ENCODE measurements at places on chromosomes 4 and X.

DNA sequence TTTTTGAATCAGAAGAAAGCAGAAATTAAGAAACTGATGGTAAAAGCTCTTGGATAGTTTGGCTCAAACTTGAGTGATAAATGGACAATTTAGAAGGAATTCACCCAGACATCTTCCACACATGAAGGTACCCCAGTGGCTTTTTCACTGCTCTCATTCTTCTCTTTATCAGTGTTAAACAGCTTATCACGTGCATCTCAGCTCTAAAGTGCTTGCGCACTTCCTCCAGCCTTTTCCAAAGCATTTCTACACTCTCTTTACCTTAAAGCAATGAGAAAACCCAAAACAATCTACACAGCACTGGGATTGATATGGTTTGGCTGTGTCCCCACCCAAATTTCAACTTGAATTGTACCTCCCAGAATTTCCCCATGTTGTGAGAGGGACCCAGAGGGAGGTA, 509.1 kb upstream of the FAT1 start:
- no peaks in the 10 kb centered on the region for H3K36me3 ChIP-seq
- H3K27ac ChIP-seq = no peak overlapping the region
- H3K4me3 ChIP-seq = no peak overlapping the region
- H3K4me1 ChIP-seq = no peaks in the 10 kb centered on the region
- H3K27me3 ChIP-seq = no peaks in the 10 kb centered on the region
- no peak for DNase-seq

GRCh38 chr4:56656346-56656643, 24.8 kb downstream of the HOPX start:
- peak overlapping the region; percentile 73 for H3K27ac ChIP-seq
- peak overlapping the region; percentile 66 for H3K4me3 ChIP-seq
- H3K4me1 ChIP-seq = peaks cover 53% of the 10 kb centered on the region
- no peaks in the 10 kb centered on the region for H3K36me3 ChIP-seq
- DNase-seq = peak; percentile 74
- H3K27me3 ChIP-seq = no peaks in the 10 kb centered on the region

- peak overlapping the region; percentile 64 for H3K4me3 ChIP-seq
- no peaks in the 10 kb centered on the region for H3K27me3 ChIP-seq
- DNase-seq = peak; percentile 82
- H3K27ac ChIP-seq = peak overlapping the region; percentile 91
Measured at GRCh38 chr4:139176302-139177048, 543 bp downstream of the ELF2 start.

- no peak for DNase-seq
- no peak overlapping the region for H3K27ac ChIP-seq
- H3K4me1 ChIP-seq = no peaks in the 10 kb centered on the region
- no peaks in the 10 kb centered on the region for H3K27me3 ChIP-seq
- H3K36me3 ChIP-seq = no peaks in the 10 kb centered on the region
- H3K4me3 ChIP-seq = no peak overlapping the region
Measured at GRCh38 chr4:15162046-15162445, 159.8 kb downstream of the CPEB2 start.

GRCh38 chr4:8745826-8746225, 125.8 kb downstream of the HMX1 start:
- H3K4me3 ChIP-seq = no peak overlapping the region
- H3K27ac ChIP-seq = no peak overlapping the region
- no peaks in the 10 kb centered on the region for H3K36me3 ChIP-seq

- no peak for DNase-seq
- H3K36me3 ChIP-seq = no peaks in the 10 kb centered on the region
- H3K4me1 ChIP-seq = no peaks in the 10 kb centered on the region
- H3K27me3 ChIP-seq = no peaks in the 10 kb centered on the region
Measured at GRCh38 chr4:7462509-7462971, 27.8 kb upstream of the PSAPL1 start.

DNA sequence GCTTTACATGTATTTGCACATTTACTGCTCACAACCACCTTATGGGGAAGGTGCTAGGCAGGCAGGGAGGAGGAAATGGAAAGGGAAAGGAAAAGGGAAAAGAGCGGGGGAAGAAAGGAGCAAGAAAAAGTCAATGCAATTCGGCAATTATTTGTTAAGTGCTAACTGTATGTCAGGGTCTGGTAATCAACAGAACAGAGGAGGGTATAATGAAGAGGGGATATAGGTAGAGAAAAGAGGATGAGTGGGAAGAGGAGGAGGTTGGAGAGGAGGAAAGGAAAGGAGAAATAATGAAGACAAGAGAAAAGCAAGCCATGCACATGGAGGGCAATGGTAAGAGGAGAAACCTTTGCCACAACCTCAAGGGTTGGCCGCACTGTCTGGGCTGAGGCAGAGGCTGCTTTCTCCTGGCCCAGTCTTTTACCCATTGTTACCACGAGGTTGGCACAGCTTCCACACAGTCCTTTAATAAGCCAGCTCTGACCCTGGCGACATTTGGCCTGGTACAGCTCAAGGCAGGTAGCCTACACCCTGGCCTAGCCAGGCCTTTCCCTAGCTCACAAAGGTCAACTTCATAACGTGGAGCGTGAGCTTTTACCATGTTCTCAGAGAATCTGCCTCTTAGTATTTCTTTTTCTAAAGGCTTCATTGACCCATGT, 836 bp downstream of the BTK start:
- H3K36me3 ChIP-seq = no peaks in the 10 kb centered on the region
- no peak overlapping the region for H3K27ac ChIP-seq
- H3K4me3 ChIP-seq = peak overlapping the region; percentile 34
- DNase-seq = no peak
- H3K27me3 ChIP-seq = no peaks in the 10 kb centered on the region

- H3K4me1 ChIP-seq = no peaks in the 10 kb centered on the region
- H3K4me3 ChIP-seq = no peak overlapping the region
- H3K27ac ChIP-seq = no peak overlapping the region
- peaks cover 22% of the 10 kb centered on the region for H3K36me3 ChIP-seq
- no peaks in the 10 kb centered on the region for H3K27me3 ChIP-seq
- no peak for DNase-seq
Measured at GRCh38 chrX:2484256-2484655, 16.5 kb downstream of the DHRSX start.

DNA sequence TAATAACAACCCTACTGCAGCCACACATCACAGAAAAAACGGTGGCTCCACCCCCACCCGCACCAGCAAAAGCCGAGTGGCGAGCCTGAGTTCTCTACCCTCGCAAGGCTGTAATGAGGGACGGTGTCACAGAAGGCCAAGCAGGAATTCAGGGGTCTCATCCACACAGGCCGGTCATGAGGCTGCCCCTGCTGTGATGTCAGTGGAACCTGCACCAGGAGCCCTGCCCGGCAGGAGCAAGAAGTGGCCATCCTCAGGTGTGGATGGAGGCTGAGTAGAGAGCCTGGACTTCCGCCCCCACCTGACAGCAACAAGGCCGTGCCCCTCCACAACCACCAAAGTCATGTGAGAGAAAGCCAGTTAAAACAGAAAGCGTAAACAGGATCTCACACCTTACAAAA, 20.6 kb downstream of the LYAR start:
- peaks cover 24% of the 10 kb centered on the region for H3K36me3 ChIP-seq
- DNase-seq = peak; percentile 71
- peaks cover 43% of the 10 kb centered on the region for H3K4me1 ChIP-seq
- H3K4me3 ChIP-seq = peak overlapping the region; percentile 43
- H3K27me3 ChIP-seq = no peaks in the 10 kb centered on the region

GRCh38 chrX:76148753-76149152, 24.1 kb upstream of the PBDC1 start:
- peaks cover 12% of the 10 kb centered on the region for H3K4me1 ChIP-seq
- H3K27me3 ChIP-seq = no peaks in the 10 kb centered on the region
- H3K4me3 ChIP-seq = peak overlapping the region; percentile 24
- H3K36me3 ChIP-seq = no peaks in the 10 kb centered on the region
- H3K27ac ChIP-seq = peak overlapping the region; percentile 91
- DNase-seq = peak; percentile 71

DNA sequence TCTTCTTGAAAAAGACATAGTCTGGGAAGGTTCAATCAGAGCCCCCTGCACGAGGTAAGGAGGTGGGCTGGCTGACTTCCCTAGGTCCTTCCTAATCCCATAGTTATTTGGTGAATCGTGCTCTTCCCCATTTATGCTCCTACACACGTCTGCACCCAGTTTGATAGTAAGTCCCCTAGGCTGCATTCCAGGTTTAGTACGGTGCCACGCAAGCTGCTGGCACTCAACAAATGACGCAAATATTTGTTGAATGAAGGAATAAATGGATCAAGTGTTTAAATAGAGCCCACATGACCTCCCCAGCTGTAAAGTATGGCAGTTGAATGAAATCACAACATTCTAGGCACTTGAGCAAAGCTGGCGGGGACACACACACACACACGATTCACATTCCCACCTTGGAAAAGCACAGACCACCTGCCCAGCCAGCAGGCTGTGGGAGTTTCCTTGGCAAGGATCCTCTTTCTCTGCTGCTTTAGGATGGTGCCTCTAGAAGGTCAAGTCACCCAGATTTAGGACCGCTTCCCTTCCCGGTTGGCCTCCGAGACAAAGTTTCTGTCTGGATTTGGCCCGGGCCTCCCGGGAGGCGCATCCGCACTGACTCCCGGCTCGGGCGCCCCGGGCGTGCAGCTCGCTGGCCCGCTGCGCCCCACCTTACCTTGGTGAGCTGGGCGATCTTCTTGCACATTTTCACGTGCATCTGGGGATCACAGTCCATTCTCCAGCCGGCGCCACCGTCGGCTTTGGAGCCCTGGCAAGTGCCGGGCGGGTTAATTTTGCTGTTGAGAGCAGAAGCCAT, 721 bp downstream of the FAM184B start:
- H3K4me1 ChIP-seq = peaks cover 13% of the 10 kb centered on the region
- no peak overlapping the region for H3K27ac ChIP-seq
- peaks cover 25% of the 10 kb centered on the region for H3K27me3 ChIP-seq
- no peaks in the 10 kb centered on the region for H3K36me3 ChIP-seq

GRCh38 chr4:4386736-4387392, at the start of gene NSG1:
Gene NSG1 (plus strand): TSS chr4:4387102. CDS start chr4:4387630, 528 bp downstream.
- no peak within 1 kb of the TSS for H3K27ac ChIP-seq
- H3K4me3 ChIP-seq = peak within 1 kb of the TSS; percentile 31
- peaks cover 26% of the 10 kb centered on the region for H3K4me1 ChIP-seq
- H3K36me3 ChIP-seq = no peaks in the 10 kb centered on the region

DNA sequence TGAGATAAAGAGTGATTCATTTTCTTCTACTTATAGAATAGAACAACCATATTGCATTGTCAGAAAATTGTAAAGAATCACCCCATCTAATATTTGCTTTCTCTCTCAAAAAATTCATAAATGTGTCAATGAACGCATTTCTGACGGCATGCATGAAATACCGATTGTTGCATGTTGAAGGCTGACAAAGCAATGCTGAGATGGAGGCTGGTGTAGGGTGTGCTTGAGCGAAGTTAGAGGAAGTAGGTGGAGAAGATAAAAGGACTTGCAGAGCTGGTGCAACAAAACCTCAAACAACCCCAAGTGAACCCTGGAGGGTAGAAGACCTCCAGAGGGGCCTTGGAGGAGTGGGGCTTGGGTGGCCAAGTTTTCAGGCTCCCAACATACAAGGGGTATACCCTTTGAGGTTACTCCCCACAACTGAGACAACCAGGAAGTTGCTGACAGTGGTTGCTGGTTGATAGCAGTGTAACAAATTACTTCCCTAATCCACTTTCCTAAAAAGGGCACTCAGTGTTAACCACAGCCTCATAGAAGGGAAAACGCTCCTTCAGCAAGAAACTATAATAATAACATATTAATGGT, 452.7 kb downstream of the NLGN4X start:
- no peaks in the 10 kb centered on the region for H3K36me3 ChIP-seq
- no peaks in the 10 kb centered on the region for H3K27me3 ChIP-seq
- H3K4me1 ChIP-seq = no peaks in the 10 kb centered on the region
- DNase-seq = no peak

DNA sequence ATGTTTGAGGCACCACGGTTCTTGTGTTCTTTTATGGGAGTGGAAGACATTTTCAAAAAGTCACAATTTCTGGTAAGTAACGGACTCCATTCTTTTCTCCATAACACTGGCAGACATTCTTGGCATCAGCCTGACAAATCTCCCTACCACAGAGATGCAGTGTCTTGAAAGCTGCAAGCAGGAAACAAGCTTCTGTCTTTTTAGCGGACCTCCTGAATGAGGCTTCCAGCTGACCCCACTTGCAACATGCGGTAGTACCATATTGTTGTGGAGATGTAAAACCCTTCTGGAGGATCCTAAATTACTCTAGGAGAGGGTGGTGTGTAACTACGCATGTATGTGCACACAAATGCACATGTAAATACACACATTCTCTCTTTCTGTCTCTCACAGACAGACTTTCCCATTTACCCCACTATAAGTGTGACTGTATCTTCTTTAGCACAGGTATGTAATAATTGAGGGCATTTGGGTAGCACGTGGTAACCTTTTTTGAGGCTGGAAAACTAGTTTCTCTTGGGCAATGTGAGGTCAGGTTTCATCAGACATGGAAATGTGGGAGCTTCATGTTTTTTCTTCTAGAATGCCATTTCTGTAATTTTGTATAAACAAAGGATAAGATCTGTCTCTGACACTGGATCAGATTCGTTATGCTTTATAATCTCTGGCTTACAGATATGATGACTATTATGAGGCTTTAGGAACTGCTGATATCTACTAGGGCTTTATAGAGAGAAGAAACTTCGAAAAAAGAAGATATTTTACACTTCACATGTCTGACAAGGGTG, 130.1 kb downstream of the MGST2 start:
- H3K4me3 ChIP-seq = no peak overlapping the region
- H3K27me3 ChIP-seq = no peaks in the 10 kb centered on the region
- no peak for DNase-seq
- H3K4me1 ChIP-seq = no peaks in the 10 kb centered on the region
- no peaks in the 10 kb centered on the region for H3K36me3 ChIP-seq

DNA sequence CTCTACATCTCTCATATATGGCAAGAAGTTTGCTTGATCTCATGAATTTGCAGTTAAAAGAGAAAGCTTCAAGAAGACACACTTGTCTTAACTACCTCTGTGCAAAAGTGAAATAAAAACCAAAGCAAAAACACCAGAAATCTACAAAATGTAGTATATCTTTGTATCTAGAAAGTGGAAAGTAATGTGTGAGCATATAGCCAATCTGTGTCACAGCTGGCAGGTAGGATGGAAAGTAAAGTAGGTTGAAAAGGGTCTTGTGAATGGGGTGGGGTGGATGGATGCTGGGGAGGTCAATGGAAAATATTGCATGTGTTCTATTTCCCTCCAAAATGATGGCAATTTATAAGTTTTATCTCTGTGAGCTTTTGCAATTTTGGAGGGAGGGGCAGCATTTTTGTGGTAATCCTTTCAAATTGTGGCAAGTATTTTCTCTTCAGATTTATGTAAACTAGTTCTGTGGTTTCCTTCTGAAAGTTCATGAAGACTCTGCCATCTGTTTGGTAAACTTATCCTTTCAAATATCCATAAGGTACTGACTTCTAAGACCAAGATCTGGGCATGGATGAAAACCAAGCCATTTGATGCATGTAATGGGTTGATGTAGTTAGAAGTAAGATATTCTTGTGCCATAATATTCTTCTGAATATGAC, 215.9 kb upstream of the GIMD1 start:
- no peak for DNase-seq
- no peaks in the 10 kb centered on the region for H3K27me3 ChIP-seq
- H3K27ac ChIP-seq = no peak overlapping the region
- no peaks in the 10 kb centered on the region for H3K4me1 ChIP-seq
- H3K36me3 ChIP-seq = no peaks in the 10 kb centered on the region

- H3K27ac ChIP-seq = no peak overlapping the region
- H3K36me3 ChIP-seq = no peaks in the 10 kb centered on the region
- no peaks in the 10 kb centered on the region for H3K27me3 ChIP-seq
- no peaks in the 10 kb centered on the region for H3K4me1 ChIP-seq
- DNase-seq = no peak
- no peak overlapping the region for H3K4me3 ChIP-seq
Measured at GRCh38 chrX:121010218-121010617, 24.7 kb upstream of the CT47A1 start.

- H3K4me1 ChIP-seq = no peaks in the 10 kb centered on the region
- H3K36me3 ChIP-seq = no peaks in the 10 kb centered on the region
- no peak for DNase-seq
- H3K4me3 ChIP-seq = no peak overlapping the region
- no peak overlapping the region for H3K27ac ChIP-seq
- no peaks in the 10 kb centered on the region for H3K27me3 ChIP-seq
Measured at GRCh38 chrX:11103006-11103405, 8.1 kb upstream of the HCCS start.
